ENCODE measurements at places on chromosomes 2 and 18.
A peak's percentile ranks its signal among the peaks of the same experiment; 100 is the strongest.

DNA sequence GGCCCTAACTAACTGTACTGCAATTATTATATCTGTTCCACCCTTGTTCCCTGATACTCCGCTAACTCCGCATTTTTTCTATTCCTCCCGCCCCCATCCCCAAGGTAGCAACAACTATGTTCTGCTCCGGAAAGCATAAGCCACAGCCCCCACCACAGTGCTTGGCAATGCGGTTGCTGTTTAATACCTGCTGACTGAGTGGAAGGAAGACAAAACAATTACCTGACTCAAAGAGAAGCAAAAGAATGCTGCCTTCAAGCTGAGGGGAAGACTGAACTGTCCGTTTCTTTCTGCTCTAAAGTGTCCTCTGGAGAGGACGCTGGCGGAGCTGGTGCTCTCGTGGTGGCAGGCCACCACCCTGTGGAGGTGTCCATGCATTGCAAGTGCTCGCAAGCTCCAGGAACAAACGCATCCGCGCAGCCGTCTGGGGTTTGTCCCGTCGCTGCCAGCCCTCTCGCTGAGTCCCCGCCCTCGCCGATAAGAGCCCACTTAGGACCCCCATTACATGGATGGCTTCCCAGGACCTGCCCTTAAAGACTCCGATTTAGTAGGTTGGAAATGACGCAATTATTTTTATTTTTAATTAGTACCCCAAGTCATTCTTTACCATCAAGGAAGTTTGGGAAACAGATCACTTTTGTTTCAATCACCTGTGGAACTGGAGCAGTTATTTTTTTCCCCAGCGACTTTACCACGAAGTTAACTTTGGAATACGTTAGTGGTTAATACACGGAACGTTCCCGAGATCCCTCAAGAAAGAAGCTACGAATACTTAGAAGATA lies 1.6 kb upstream of the MYL12A start:
- DNase-seq: peak; percentile 60

DNA sequence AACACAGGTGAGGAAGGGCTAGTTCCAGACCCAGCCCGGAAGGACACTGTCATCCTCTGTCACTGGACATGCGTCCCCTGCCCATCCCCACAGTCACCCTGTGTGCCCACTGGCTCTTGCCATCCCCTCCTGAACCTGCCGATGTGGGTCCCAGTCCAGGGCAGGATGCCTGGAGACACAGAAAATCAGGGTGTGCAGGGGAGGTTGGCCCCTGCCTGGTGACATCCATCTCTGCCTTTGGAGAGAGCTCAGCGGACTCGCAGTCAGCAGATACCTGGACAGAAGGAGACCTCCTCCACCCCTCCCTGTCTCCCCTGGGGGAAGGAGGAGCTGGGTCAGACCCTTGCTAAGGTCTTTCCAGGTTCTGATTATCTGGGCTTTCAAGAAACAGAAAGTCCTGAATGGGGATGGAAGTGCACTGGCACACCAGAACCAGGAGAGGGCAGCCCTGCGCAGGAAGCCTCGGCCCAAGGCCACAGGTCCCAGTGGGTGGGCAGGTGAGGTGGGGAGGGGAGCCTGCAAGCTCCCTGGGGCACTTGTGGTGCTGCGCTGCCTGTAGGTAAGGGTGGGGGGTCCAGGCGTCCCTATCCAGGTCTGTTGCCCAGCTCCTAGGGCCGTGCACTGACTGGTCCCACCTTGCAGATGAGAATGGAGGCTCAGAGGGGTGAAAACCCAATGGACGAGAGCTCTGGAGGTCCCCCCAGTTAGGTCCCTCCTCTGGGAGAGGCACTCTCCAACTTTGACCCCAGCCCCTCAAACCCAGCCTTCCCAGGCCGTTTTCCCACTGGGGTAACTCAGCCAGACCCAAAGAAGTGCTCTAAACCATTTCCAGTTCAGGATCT lies 9.7 kb upstream of the OTOS start:
- no peak for DNase-seq

DNA sequence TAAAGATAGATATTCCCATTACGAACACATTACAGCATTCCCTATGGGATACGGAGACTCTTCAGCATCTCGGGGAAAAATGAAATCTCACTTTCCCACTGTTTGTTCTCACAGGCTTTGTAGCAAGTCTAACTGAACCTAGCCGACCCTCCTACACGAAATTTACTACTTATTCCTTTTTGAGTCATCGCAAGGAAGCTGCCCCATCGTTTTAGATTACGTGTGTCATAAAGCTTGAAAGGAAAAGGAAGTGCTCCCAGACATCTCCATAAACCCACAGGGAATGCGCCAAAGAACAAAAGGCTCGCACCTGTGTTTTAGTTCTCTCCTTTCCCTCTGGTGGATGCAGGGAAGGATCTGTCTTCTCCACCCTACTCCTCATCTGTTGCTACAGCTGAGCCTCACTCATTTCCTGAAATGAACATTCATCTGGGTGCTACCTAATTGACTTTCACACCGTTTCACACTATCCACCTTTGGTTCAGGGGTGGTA lies 76.2 kb upstream of the STK39 start:
- no peak for DNase-seq

GRCh38 chr18:3451989-3452749 lies 2.2 kb downstream of the TGIF1 start:
- DNase-seq: no peak

GRCh38 chr2:217655651-217656050 lies 347.1 kb downstream of the TNS1 start:
- no peak for DNase-seq

DNA sequence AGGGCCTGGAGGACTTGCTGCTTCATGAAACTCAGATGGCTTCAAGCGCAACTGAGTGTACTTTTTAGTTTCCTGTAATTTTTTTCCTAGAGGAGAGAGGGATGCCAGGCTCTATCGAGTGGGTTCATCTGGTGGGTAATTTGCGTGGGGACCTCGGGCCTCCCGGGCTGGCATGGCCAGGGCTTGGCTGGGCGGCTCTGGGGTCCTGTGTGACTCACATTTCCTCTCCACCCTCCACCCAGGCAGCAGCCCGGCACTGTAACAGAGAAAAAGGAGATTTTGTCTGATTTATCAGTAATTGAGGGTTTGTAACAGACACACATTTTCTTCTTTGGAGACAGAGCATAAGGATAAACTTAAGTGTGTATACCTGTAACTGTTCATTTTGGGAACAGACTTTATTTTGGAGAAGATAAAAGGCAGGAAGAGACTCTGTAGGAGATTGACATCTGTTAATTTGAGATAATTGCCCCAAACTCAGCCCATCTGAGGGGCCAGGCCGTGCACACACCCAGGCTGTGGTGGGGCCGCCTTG lies 64.3 kb downstream of the NFATC1 start:
- no peak for DNase-seq
